ENCODE measurements at places on chromosomes 3 and 15. TPM values are rescaled to one million over a fixed set of nuclear protein-coding genes. Genes with fewer than 3 reads are reported as not detected.

PLSCR2 gene
- total RNA-seq: not detected

DUOXA1 gene
- not detected for total RNA-seq

CEMIP gene
- total RNA-seq: 1.9 TPM

DNA sequence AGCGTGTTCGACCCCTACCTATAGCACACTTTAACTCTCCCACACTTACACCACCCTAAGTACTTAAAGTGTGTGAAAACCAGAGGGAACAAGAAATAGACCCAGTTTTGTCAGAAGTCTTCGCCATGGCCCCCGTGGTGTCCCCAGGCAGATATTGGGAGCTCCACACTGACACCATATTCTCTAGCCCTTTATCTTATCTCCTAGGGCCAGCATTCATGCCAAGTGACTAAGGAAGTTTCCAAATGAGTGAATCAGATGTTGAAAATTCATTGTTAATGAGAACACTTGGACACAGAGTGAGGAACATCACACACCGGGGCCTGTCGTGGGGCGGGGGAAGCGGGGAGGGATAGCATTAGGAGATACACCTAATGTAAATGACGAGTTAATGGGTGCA lies 31.8 kb downstream of the P3H2 start:
- H3K36me3 ChIP-seq: no peaks in the 10 kb centered on the region
- no peaks in the 10 kb centered on the region for H3K4me1 ChIP-seq
- no peak for DNase-seq
- H3K27me3 ChIP-seq: no peaks in the 10 kb centered on the region
- no peak overlapping the region for H3K27ac ChIP-seq

DNA sequence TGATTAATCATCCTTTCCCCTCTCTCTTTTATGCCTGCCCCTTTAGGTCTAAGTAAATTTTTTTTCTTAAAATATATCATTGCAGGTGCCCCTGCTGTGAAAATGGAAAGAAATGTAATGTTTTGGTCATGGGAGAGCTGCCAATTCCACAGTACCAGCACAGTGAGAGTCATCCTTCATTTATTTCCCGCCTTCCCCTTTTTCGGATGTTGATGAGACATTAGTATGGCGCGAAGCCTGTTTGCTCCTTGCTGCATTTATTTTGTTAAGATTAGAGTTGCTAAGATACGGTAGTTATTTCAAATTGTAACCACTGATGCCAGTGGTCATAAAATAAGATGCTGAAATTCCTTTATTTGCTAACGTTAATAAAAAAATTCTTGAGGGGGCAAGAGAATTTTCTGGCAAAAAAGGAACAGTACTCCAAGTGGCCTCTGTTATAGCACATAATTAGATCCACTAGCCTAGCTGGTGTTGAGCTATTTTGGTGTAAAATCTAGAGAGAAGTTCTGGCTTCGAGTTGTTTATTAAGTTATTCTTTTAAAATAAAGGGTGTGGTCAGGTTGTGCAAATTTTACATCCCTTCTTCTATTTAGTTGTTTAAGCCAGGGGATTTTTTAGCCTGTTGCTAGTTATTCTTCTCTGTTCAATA lies 62.8 kb downstream of the MDFIC2 start:
- no peaks in the 10 kb centered on the region for H3K4me1 ChIP-seq
- H3K27ac ChIP-seq: no peak overlapping the region
- no peaks in the 10 kb centered on the region for H3K36me3 ChIP-seq
- H3K27me3 ChIP-seq: no peaks in the 10 kb centered on the region
- no peak overlapping the region for H3K4me3 ChIP-seq

- no peak for DNase-seq
- H3K27me3 ChIP-seq: no peaks in the 10 kb centered on the region
- no peaks in the 10 kb centered on the region for H3K36me3 ChIP-seq
- no peak overlapping the region for H3K27ac ChIP-seq
These were observed 63.6 kb upstream of the SNTN start for GRCh38 chr3:63588895-63589294.
